ENCODE measurements at places on chromosomes 11 and 22.
A peak's percentile ranks its signal among the peaks of the same experiment; 100 is the strongest.

DNA sequence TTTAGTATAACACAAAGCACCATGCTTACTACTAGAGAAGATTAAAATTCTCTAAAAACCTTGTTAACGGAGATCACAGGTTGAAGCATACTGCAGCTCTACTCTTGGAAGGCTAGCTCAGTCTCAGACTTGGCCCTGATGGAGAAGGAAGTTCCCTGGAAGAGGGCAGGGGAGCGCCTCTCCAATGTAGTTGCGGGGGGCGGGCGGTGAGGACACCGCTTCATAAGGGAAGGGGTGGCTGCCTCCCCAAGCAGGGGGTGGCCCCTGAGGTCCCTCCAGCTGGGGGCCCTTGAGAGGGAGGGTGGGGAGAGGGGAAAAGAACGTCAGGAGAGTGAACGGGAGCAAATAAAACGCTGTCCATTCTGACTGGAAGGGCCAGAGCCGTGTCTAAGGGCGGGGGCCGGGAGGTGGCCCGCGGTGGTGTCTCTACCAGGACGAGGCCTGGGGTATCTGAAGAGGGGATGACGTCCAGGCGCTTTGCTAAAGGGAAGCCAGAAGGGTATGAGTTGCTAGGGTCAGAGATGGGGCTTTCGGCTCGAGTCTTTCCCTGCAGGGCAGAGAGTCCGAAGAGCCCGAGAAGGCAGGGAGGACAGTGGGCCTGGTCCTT, 553 bp upstream of the USP47 start:
- no peak for DNase-seq

DNA sequence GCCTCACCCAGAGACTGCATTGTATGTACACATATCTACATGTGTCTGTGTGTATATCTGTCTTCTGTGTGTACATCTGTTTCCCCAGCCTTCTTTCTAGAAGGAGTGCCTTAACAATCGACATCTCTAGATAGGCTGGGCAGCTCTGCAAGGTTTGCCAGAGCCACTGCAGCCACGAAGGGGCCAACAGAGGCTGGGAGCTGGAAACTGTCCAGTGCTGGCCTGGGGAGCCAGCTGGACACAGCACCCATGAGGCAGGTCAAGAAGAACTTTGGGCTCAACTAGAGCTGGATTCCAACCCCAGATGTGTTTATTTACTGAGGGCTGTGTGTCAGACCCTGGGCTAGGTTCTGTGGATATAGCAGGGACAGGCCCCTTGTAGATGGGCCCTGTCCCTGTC, 3.3 kb downstream of the SGSM1 start:
- no peak for DNase-seq

- no peak for DNase-seq
Observed at GRCh38 chr22:20218326-20218872, 49.7 kb downstream of the RTN4R start.

GRCh38 chr22:43269246-43269645, 73.9 kb downstream of the SCUBE1 start:
- no peak for DNase-seq

GRCh38 chr11:9739123-9739900, 75.4 kb downstream of the SWAP70 start:
- DNase-seq: no peak

- no peak for DNase-seq
Observed at GRCh38 chr22:32389685-32390084, 22.4 kb downstream of the RTCB start.

GRCh38 chr22:19019679-19020032, 83.6 kb upstream of the PRODH start:
- no peak for DNase-seq

- DNase-seq: peak; percentile 90
Observed at GRCh38 chr11:61161190-61162091, at the start of gene VPS37C. VPS37C (minus strand) TSS chr11:61161426; CDS start chr11:61138829, 22,597 bp downstream.

DNA sequence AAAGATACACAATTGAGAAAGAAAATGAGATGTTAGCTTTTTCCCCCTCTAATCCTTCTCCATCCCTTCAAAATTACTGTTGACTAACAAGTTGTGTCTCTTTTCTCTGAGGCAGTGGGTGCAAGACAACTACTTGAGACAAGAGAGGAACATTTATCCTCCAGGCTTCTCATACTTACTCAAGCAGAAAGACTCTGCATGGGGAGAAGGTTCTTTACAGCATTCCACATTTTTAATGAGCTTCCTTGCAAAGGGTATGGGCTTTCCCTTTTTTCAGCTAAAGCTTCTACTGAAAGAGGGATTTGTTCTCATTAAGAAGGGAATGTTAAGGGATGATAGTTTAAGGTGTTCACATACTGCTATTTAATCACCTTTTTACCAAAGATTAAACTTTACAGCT, 47.8 kb downstream of the PAX6 start:
- DNase-seq: no peak

GRCh38 chr11:69260622-69261021, 33.3 kb upstream of the MYEOV start:
- DNase-seq: no peak

DNA sequence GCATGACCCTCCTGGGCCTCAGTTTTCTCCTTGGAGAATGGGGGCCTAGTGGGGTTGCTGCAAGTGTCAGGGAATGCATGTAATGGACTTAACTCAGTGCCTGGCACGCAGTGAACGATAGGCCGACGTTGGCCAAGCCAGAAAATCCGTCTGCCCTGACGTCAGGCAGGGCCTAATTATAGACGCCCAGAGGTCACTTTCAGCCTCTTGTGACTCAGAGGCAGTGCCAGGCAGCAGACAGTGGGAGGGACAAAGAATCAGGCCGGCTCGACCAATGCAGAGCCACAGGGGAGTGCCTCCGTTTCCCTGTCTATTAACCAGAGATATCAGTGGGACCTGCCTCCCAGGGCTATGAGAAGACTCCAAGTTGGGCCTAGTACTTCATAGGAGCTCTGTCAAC, 115.0 kb downstream of the MN1 start:
- no peak for DNase-seq

DNA sequence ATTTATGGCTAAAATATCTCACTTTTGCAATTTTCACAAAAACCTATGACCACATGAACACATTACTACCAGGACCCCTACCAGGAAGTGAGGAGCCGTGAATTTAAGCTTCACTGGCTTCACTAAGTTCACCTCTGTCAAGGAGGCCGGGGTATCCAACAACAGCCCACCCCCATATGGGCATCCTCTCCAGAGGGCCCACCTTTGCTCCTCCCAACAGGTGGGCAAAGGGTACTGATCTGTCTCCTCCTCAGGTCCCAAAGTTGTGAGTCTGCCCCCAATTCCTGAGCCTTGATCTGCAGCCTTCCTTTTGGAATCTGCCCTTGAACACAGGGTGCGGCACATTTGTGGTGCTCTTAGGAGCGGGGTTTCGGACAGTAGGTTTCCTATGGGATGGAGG, 66.9 kb downstream of the OTOG start:
- DNase-seq: no peak

- DNase-seq: no peak
Observed at GRCh38 chr11:91199866-91200265, 977.0 kb upstream of the CHORDC1 start.

GRCh38 chr11:103681855-103682254, 354.6 kb upstream of the DDI1 start:
- DNase-seq: no peak

- DNase-seq: no peak
Observed at GRCh38 chr11:15204711-15205110, 90.0 kb downstream of the INSC start.

DNA sequence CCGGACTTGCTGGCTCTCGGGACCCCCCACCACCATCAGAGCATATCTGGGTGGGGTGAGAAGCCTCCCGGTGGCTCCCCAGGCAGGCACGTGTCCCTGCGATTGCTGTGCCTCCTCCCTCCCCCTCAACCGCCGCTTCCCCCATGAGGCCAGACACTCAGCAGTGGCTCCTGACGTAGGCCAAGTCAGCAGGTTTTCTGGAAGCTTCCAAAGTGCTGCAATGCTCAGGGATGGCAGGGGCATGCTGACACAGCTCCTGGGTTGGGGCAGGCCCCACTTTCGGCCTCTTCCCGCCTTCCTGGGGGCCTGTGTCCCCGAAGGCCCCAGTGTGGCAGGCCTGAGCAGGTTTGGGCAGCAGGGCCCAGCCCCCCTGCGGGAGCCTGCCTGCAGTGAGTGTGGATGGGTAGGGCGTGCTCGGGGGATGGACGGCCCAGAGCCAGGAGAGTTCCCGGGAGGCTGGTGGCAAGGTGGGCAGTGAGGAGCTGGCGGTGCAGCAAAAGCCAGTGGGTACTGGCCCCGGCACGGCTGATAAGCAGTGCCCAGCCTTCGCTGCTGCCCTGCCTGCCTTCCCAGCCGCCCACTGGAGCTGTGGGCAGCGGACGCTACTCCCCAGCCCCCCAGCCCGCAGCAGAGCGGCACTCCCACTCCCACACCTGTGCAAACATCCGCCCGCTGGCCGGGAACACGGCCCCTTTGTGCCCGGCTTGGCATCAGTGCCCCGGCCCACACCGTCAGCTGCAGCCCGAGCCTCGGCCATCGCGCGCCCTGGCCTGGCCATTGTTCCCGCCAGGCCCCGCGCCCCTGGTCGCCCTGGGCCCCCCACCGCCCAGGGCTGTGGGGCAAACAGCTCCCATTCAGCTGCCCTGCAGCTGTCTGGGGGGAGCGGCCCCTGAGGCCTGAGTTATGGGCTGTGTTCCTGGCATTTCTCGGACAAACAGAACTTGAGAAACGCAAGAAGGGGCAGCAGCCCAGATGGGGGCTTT, 125.0 kb downstream of the KCNQ1OT1 start:
- no peak for DNase-seq

GRCh38 chr11:116171271-116172140, 601.3 kb downstream of the BUD13 start:
- DNase-seq: no peak

DNA sequence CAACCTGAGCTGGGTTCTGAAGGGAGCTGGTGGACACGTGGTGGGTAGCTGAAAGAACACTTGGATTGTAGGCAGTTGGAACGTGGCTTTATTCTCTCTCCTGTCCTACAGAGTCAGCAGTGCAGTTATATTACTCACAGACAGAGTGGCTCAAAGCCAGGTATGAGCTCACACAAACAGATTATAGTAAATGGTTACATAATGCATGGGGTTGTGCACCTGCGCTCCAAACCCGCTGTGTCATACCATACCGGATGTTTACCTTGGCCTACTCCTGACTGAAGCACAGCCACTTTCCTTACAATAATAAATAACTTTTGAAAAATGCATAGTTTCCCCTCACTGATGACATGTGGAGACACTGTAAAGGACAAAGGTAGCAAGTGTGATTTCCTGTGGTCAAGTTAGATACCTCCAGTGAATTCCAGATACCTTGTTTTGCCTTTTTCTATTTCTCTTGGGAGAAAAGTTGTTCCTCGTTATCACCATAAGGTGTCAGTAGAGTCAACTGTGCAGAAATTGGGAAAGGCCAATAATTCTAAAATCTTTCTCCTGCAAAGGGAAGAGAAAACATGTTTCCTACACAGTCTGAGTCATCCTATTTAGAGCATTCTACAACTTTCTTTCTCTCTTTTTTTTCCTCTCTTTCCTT, 13.5 kb downstream of the MS4A6A start:
- DNase-seq: no peak

- no peak for DNase-seq
Observed at GRCh38 chr11:129865701-129866100, 29.7 kb downstream of the NFRKB start.

GRCh38 chr11:96052921-96053651, 129.2 kb upstream of the MTMR2 start:
- no peak for DNase-seq

DNA sequence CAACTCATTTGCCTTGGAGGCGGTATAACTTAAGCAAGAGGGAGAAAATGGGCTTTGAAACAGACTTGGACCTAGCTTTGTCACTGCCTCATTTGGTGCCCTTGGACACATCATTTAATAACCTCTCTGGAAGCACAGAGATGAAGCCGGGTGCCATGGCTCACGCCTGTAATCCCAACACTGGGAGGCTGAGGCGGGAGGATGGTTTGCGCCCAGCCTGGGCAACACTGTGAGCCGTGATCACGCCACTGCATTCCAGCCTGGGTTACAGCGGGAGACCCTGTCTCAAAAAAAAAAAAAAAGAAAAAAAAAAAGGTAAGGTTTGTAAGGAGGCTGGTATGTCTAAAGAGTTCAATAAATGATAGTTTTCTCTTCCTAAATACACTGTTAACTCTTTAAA, 806 bp downstream of the COA4 start:
- DNase-seq: no peak

DNA sequence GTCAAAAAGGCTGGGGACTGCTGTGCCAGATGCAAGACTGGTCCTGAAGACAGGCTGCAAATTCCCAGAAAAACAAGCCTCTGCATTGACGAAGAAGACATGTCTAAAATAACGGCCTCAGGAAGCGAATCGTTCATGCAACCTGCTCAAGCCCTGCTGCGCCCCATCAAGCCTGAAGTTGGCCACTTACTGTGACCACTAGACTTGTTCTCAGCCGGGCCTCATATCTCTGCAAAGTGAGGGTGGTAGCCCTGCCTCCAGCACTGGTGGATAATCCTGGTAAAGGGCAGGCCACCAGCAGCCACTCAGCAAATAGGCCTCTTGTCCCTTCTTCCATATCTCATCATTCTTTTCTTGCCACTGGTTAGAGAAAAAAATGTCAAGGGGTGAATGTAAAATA, 11.8 kb downstream of the LTO1 start:
- DNase-seq: no peak

DNA sequence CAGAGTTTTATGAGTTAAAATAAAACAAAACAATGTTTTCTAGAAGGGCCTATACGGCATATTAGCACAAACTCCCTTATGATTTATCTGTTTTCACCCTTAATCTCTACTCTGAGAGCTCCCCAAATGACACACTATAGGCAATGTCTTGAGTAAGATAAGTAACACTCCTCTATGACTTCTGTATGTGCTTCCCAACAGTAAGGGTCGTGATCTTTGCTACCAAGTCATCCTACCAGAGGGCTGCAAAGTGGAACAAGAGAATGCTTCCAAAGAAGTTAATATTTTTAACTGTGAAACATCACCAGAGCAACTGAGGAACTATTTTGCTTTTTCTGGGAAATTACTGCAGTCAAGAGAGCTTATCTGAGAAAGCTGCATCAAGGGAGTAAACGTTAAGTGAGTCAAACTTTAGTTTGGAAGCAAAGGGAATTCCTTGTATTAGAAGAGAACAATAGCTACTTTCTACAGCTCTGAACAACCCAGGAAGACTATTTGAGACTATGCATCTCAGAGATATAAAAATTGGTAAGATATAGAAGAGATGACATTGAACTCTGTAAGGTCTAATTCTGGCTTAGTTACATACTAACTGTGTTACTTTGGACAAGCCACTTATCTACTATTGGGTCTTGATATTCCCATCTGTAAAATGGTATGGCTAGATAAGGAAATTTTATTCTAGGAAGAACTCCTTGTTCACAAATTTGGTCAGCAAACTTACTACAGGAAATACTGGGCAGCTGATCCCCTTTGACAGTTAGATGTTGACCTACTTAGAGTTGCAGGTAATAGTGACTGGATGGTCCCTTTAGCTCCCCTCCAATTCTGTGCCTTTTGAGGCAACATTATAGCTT, 43.7 kb upstream of the CCDC34 start:
- no peak for DNase-seq
